Naive thymus-derived CD8-positive, alpha-beta T cell (primary cell): ENCODE measurements at places on chromosomes 3 and 15.

GRCh38 chr3:195239121-195239520 lies 31.8 kb downstream of the XXYLT1 start:
- DNase-seq, result no peak

DNA sequence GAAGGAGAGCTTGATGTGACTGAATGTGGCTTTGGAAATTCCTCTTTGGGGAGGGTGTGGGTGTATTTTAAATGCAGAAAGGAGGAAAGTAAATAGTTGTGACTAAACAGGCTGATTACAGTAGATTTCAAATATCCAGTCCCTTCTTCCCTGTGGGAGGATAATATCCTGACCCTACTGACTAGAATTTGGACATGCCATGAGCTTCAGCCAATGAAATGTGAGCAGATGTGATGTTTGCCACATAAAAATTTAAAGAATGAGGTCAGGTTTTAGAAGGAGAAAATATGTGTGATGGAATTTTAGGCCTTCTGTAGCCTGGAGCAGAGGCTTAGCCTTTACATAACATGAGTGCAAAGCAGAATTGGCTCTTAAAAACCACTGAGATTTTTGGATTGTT lies 1218.9 kb downstream of the ROBO2 start:
- DNase-seq, result no peak

DNA sequence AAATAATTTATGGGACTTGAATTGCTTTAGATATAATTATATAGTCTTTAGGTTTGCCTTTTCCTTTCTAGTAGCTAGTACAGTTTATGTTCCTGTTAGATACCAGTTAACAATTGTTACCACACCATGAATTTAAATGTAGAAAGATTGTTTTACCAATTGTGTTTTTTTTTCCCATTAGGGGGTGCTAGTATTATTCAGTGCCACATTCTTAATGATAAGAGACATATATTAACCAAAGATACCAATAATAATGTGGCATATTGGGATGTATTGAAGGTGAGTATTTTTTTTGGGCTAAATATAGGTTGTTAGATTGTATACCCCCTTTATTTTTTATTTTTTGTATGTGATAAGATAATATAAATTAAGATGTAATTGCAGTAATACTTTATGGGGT lies 27.7 kb downstream of the WDR48 start:
- no peak for DNase-seq

DNA sequence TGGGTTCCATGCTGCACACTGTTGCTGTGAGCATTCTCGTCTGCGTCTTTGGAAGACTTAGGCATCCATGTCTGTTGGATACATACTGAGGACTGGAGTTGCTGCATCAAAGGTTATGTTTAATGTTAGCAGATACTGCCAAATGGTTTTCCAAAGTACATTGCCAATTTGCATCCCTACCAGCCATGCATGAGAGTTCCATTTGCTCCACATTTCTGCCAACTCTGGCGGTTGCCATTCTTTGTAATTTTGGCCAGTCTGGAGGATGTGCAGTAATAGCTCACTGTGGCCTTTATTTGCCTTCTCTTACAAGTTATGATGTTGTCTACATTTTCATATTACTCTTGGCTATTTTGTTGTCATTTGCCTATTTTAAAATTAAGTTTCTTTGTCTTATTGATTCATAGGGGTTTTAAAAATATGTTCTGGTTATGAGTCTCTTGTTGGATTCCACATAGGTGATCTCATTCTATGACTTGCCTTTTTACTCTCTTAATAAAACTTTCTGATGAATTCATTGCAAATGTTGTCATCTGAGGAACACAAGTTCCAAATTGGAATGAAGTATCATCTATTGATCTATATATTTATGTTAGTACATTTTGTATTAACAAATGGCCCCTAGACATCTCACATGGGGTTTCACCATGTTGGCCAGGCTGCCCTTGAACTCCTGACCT lies 42.1 kb downstream of the FBLN2 start:
- no peak for DNase-seq

DNA sequence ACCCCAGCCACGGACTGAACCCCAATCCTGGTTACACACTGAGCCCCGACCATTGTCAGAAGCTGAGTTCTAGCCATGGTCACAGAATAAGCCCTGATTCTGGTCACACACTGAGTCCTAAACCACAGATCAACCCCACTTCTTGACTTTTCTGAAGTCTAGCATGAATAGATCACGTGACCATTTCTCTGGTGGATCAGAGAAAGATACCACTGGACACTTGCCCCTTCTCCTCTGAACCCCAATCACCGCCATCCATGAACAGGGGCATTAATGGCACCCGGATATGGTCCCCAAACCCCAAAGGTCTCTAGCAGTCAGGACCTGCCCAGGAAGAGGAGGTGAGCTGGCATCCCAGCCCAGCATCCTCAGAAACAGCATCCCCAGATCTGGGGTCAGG lies 9.1 kb downstream of the HCN4 start:
- DNase-seq, result no peak

DNA sequence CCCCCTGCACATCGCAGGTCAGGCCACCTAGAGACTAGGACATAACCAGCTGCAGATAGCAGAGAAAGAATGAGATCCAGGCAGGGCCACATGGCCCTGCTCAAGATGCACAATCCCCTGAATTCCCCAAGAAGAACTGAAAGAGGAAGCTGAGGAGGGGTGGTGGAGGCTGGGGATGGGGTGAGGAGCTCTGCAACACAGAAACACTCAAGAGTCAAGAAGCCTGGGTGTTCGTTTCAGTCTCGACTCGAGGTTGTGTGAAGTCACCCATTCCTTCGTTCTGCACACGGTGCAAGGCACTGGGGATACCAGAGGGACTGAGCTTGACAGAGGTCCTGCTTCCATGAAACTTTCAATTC lies 62.0 kb downstream of the TLE3 start:
- DNase-seq, result no peak
